NCI-H524 (cell line): ENCODE measurements at places on chromosomes 12 and 14.

GRCh38 chr12:1173781-1174617 is 183.0 kb downstream of the ERC1 start:
- peak; percentile 47 for DNase-seq

DNA sequence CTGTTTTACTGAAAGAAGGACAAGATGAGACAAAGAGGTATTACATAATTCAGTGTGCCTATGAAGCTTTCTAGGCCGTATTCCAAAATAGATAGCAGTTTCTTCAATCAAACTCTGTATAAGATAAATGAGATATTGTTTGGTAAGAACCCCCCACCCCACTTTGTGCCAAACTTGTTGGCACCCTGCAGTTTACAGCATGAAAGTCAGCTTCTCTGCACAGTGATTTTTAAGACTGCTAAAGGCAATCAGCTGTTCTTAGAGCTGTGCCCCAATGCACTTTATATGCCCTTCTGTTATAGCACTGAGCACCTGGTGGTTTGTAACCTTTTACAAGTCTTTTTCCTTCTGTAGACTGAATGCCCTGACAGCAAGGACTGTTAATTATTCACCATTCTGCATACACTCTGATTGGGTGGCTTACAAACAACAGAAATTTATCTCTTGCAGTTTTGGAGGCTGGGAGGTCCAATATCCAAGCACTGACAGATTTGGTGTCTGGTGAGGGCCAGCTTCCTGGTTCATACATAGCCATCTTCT is 76.7 kb downstream of the ANO4 start:
- DNase-seq: no peak

GRCh38 chr14:37617864-37618365 is 22.5 kb downstream of the TTC6 start:
- DNase-seq: no peak

DNA sequence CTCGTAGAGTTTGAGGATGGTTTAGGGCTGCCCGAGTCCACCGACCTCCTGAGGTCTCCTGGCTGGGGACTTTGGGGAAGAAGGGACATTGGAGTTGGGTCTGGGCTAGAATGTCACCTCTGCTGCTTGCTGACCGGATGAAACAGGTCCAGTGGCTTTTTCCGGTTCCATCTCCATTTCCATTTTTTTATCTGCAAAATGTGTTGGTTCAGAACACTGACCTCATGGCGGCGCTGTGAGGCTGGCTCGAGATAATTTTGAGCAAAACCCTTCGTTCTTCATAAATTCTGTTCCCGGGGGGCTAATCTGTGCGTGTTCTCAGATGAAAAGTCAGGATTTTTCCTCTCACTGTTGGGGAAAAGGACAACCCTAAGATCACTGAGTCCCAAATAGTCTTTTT is 11.7 kb upstream of the MYL2 start:
- no peak for DNase-seq

GRCh38 chr14:61420326-61420725 is 98.9 kb downstream of the PRKCH start:
- no peak for DNase-seq

- DNase-seq: peak; percentile 76
Observed at GRCh38 chr12:79534029-79534867, 156.5 kb downstream of the PAWR start.

- DNase-seq: no peak
Observed at GRCh38 chr12:75651342-75651695, 139.9 kb upstream of the KRR1 start.

GRCh38 chr12:2967651-2968050 is 8.5 kb downstream of the TEAD4 start:
- no peak for DNase-seq

DNA sequence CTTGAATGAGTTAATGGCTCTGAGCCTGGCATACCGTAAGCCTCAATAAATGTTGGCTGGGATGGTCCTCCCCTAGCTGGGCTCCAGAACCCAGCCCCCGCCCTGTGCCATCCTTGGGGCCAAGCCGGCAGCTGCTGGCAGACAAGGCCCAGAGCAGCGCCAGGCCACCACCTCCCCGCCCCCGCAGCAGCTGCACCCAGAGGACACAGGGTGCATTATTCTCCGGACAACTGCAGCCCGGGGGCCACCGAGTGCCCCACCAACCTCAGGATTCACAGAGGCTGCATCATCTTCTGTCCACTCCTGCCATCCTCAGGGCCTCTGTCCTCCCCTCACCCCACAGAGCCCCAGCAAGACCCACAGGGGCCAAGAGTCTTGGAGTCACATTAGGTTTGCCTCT is 92.7 kb downstream of the NCOR2 start:
- no peak for DNase-seq

GRCh38 chr14:72026536-72026935 is 94.3 kb downstream of the RGS6 start:
- DNase-seq: peak; percentile 70

DNA sequence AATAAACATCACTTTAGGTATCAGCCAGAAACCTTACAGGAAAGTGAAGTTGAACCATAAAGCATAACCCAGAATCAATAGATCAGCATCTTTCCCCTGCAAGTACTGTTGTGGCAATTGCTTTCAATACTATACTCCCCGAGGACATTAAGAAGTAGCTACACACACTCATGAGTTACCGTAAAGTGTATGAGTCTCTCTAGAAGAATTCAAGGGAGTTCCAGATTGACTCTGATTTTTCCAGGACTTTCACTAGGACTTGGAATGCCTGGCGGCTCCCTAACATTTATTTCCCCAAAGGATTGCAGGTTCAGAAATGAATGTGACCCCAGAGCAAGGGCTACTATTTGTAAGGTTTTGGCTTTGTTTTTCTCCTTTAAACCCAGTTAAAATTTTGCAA is 465.4 kb upstream of the MDGA2 start:
- no peak for DNase-seq

DNA sequence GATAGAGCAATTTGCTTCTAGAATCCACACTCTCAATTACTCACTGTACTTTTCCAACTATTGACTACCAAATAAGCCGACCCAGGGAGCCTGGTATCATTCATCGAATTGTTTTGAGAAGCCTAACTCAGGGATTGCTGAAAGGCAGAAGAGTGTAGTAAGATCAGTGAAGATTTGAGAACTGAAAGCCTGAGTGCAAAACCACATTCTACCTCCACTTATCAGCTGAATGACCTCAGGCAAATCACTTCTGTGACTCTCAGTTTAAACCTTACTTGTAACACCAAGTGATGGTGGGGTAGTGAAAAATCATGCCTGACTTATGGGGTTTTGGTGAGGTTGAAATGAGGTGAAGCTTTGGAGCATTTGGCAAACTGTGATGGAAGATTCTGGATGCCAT is 126.1 kb upstream of the MAX start:
- no peak for DNase-seq

DNA sequence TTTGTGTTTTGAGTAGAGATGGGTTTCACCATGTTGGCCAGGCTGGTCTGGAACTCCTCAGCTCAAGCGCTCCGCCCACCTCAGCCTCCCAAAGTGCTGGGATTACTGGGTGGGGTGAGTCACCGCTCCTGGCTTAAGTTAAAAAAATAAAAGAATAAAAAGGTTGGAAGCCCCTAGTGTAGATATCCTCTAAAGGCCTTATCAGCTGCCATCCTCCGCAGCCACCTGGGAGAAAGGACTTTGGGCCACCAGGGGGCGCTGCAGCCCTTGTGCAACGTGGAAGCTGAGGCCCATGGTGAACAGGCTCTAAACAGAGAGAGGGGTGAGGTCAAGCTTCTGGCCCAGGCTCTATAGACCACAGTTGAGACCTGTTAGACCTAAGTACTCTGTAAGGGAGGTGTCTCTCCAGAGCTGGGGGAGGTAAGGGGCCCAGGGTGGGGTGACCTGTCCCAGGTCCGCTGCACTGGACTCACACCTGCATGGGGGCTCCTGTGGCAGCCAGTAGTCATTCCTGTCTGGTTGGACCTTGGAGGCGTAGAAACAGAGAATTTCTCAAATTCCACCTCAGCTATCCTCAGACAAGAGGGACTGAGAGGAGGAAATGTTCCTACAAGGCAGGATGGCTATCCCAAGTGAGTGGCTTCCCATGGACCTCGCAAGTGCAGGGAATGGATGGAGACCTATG is 14.0 kb upstream of the RACGAP1 start:
- DNase-seq: peak; percentile 89

DNA sequence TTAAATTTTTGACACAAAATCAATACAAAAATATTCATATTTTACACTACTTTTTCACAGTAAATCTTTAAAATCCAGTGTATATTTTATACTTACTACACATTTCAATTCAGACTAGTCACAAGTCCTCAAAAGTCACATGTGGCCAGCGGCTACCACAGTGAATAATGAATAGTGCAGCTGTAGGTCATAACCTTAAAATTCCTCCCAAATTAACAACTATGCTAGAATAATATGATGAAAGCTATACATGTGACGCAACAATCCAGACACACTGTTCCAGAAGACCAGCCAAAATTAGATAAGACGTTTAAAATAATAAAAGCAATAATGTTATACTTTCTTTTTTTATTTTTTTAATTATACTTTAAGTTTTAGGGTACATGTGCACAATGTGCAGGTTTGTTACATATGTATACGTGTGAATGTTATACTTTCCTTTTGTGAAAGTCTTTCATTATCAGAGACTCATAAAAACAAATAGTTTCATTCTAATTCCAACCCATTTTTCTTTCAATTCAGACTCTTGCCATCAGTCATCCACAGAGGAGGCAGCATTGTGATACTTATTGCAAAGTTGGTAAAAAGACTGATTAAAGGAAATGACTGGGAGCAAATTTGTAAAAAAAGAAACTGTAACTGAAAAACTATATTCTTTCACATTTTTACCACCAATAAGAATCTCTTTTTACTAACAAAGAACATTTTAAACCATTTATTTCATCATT is 67.0 kb downstream of the C2CD5 start:
- no peak for DNase-seq

DNA sequence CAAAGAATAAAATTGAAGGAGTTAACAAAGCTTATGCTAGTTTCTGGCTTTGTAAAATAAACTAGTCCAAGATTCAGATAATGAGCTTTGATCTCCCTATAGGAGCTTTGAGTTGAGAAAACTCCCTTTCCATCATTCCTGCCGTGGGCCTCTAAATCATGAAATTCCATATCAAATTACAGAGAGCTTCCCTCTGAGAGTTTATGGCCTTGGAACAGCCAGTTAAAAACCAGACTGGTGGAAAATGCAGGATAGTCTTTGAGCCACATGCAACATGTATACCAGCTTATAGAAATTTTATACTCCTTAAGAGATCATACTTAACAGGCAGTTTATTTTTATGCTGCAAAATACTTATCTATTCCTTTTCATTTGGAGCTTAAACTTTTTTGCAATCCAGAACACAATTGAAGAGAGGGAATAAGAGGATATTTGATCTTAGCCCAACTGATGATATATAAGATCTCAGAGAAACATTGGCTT is 175.8 kb upstream of the ATP2B1 start:
- DNase-seq: peak; percentile 75

DNA sequence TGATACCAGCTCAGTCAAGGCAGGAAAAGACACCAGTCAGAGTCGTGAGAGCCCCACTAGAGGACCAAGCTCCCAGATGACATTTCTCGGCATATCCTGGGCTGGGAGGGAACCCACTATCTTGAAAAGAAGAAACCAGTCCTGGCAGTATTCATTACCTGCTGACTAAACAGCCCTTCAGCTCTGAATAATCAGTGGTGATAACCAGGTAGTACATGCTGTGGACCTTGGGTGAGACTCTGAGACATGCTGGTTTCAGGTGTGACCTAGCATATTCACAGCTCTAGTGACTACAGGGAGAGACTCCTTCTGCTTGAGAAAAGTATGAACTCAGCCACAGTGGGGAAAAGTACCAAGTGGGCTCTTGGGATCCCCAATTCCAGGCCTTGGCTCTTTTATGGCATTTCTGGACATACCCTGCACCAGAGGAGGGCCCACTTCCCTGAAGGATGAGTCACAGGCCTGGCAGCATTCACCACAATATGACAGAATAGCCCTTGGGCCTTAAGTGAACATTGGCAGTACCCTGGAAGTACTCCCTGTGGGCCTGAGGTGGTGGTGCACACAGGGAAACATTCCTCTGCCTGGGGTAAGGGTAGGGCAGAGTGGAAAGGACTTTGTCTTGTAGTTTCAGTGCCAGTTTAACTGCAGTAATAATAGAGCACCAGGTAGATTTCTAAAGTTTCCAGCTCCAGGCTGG is 82.6 kb upstream of the SLC38A4 start:
- no peak for DNase-seq

GRCh38 chr14:56057071-56057741 is 61.0 kb upstream of the PELI2 start:
- DNase-seq: no peak

GRCh38 chr12:117046011-117046369 is 53.2 kb downstream of the TESC start:
- DNase-seq: peak; percentile 44

- DNase-seq: no peak
Observed at GRCh38 chr12:88957358-88957757, 377.1 kb upstream of the KITLG start.

DNA sequence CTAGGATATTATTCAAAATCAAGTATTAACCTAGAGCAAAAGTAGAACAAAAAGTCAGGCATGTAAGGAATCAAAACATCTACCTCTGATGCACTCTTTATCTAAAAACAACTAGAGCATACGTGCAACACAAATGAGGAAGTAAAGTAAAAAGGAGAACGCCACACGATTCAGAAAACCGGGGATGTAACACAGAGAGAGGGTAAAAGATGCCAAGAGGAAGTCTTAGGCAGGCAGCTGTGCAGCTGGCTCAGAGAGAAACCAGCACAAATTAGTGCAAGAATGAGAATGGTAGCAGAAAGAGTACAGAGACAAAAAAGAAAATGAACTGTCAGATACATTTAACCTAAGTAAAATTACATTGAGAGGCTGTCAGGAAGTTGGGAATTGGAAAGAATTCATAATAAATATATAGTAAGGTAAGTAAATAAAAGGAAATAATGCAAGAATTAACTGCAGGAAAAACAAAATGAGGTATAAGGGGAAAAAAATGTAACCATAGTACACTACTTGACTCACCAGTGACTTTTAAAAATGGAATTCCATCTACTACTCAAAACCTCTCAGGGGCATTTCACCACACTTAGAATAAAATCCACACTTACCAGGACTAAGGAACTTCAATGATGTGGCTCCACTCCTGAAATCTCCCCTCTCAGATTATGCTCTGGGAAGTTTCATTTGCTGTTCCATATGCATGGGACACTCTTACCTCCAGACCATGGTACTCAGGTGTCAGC is 17.1 kb downstream of the BCAT1 start:
- DNase-seq: no peak

DNA sequence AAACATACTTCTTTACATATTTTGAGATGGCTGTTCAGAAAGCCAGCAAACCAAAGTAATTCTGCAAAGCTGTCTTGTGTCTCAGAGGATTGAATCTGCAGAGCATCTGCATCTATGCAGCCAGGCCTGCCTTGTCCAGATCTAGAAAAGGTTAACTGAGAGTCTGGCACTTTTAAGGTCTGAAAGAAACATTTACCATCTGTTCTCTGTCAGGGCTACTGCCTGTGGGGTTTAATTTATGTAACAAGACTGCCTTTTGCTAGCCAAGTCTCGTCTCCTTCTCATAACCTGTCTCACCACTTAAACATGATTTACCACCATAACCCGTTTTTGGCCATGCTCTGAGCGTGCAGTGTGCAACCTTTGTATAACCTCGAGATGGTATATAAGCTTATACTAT is 194.2 kb downstream of the SYT10 start:
- DNase-seq: no peak
